Tongue (tissue), 3 donors: ENCODE measurements at places on chromosomes 1 and 21. TPM values are rescaled to one million over a fixed set of nuclear protein-coding genes. Genes with fewer than 3 reads are reported as not detected.

The SERPINC1 gene
- total RNA-seq, result not detected

The TFAP2E gene
- total RNA-seq, result not detected

The AGMAT gene
- total RNA-seq, result 2.2 TPM

The CAMK1G gene
- not detected for total RNA-seq

The UBL4B gene
- not detected for total RNA-seq

The ZBTB8B gene
- under 0.01 TPM for total RNA-seq

The CDA gene
- not detected for total RNA-seq

The TNNI3K gene
- 2.7 TPM for total RNA-seq

The PRDM16 gene
- total RNA-seq, result 1.6 TPM

The KRTAP19-1 gene
- total RNA-seq, result not detected

DNA sequence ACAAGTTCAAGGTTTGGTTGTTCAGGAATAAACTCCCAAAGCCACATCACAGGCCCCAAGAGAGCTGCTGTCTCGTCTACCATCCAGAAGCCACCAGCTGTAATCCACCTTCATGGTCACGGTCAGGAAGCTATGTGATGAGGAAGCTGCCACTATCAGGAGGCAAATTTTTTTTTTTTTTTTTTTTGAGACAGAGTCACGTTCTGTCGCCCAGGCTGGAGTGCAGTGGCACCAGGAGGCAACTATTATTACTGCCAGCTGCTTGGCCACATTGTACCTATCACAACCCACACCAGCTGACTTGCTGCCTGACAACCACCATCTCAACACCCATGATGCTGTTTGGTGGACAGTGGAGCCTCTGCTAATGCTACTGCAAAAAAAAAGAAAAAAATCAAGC is 124.1 kb downstream of the OMA1 start:
- DNase-seq, result no peak

- DNase-seq, result no peak
These were observed 2.0 kb downstream of the FCER1G start for GRCh38 chr1:161216945-161217712.

DNA sequence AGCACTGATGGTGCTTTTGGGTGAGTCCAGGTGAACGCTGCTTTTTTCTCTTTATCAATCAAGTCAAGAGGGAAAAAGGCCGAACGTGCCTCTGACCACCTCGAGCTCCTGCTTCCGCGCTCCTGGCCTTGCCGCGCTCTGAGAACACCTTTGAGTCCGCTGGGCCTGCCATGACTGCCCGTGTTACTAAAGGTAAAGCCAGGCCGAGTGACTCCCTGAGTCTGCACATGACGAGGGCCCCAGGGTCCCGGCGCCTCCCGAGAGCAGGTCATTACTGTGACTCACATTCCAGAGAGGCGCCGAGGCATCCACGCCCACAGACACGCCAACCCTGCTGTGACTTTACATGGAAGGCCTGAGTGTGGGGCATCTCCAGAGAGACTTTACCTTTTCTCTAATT is 11.1 kb downstream of the POFUT2 start:
- no peak for DNase-seq

DNA sequence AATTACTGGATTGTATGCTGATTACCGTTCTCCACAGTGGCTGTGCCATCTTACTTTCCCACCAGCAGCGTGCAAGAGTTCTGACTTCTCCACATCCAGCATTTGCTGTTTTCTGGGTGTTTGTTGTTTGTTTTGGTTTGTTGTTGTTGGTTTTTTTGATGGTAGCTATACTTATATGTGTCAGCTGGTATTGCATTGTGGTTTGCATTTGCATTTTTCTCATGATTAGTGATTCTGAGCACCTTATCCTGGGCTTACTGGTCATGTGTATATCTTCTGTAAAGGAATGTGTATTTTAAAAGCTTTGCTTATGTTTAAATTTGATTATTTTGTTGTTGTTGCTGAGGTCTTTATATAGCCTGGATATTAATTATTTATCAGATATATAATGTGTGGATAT is 66.9 kb upstream of the MAP1LC3C start:
- no peak for DNase-seq

DNA sequence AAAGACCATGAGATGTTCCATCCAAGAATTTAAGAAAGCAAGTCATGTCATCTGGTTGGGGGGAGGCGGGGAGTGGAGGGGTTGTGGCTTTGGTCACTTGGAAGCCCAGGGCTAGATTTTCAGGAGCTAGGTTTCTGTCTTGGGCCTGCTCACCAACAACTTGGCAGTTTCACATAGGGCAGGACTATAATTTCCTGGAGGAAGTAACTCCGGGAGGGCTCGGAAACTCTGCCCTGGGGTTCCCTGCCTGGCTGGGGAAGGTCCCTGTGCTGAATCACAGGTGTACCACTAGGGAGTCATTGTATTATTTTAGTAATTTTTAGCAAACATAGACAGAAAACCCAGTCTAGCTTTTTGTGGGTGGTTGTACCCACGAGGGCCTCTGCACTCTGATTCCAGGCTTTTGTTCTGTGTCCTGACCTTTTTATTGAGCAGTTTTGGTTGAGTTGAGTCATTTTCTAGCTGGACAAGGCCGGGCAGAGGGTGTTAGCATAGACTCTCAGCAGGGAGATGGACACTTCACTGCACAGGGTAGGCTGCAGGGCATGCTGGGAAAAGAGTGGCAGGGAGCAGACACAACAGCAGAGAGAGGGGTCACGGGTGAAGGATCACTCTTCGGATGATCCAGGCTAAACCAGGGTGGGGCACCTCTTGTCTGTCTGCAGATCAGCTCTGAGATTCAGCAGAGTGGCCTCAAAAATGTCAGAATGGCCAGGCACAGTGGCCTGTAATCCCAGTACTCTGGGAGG is 144.7 kb downstream of the GRIK3 start:
- no peak for DNase-seq

DNA sequence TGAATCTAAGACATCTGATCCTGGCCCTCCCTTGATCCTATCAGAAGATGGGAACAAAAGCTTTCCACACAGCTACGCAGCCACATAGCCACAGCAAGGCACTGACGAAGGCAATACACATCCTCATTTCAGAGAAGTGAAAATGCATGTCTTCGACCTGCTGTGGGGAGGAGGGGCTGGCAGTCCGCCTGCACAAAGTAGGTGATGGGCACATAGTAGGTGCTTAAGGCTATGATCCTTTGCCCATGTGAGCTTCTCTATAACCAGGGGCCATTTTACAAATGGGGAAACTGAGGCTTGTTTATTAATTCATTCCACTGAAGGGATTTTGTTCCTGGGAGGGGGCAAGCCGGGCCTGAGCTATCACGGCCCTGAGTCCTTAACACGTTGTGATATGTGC is 94.2 kb downstream of the PAX7 start:
- DNase-seq, result no peak

GRCh38 chr1:8017495-8018197 is 8.5 kb downstream of the ERRFI1 start:
- no peak for DNase-seq

- no peak for DNase-seq
These were observed 25.9 kb upstream of the DDOST start for GRCh38 chr1:20686883-20687725.

- DNase-seq, result no peak
These were observed 1156.5 kb downstream of the NCAM2 start for GRCh38 chr21:22154579-22155274.

- no peak for DNase-seq
These were observed 33.6 kb downstream of the PRDM16 start for GRCh38 chr1:3102641-3103040.

GRCh38 chr1:46820076-46820475 is 21.2 kb downstream of the CYP4B1 start:
- no peak for DNase-seq

GRCh38 chr1:64550946-64551605 is 81.1 kb downstream of the CACHD1 start:
- DNase-seq, result no peak

- DNase-seq, result peak; percentile 85
These were observed 6.6 kb downstream of the NID1 start for GRCh38 chr1:236058141-236058934.

- no peak for DNase-seq
These were observed 47.1 kb downstream of the CLSTN1 start for GRCh38 chr1:9776685-9777084.

DNA sequence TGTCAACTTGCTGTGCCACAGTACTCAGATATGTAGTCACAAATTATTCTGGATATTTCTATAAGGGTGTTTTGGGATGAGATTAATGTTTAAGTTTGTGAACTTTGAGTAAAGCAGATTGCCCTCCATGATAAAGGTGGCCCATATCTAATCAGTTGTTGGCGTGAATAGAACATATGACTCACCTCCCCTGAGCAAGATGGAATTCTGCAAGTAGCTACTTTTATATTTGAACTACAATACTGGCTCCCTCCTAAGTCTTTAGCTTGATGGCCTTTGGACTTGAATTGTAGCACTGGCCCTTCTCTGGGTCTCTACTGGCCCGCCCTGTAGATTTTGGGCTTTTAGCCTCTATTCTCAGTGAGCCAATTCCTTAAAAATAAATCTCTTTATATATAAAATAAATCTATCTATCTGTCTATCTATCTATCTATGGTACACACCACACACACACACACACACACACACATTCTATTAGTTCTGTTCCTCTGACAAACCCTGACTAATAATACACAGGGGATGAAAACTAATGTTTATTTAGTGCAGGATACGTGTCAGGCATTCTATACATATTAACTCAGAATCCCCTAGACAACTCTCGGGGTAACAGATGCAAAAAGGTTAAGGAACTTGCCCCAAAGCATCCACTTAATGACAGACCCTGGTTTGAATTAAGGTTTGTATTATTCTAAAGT is 37.9 kb upstream of the PDC start:
- DNase-seq, result no peak

DNA sequence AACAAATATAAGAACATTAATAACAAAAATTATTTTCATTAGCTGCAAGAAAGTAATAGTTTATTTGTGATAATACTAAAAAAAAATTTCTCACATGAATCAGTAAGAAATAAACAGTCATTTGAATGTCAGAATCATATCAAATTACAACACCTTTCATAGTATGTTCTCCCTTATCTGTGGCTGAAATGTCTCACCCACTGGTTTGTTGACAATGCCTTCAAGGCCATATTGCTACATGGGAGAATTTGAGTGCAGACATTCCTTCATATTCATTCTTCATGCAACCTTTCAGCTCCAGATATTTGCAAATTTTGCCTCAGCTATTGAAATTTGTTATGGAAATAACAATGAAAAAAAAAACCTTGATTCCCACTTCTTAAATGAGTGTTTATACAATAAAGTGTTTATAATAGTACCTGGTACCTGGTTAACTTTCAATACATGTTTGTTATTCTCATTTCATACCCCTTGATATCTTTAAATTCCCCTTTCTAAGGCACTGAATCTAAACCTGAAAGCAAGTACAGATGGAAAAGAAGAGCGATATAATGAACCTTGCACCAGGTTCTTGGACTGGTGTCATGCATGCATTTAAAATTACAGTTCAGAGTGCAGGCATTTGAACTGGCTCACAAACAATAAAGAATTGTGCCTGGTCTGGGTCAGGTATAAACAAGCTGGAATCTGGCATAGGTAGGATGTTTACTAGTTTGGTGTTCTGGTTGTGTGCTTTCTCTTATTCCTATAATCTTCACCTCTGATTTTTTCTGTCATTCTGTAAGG is 242.2 kb upstream of the ADGRL2 start:
- no peak for DNase-seq

DNA sequence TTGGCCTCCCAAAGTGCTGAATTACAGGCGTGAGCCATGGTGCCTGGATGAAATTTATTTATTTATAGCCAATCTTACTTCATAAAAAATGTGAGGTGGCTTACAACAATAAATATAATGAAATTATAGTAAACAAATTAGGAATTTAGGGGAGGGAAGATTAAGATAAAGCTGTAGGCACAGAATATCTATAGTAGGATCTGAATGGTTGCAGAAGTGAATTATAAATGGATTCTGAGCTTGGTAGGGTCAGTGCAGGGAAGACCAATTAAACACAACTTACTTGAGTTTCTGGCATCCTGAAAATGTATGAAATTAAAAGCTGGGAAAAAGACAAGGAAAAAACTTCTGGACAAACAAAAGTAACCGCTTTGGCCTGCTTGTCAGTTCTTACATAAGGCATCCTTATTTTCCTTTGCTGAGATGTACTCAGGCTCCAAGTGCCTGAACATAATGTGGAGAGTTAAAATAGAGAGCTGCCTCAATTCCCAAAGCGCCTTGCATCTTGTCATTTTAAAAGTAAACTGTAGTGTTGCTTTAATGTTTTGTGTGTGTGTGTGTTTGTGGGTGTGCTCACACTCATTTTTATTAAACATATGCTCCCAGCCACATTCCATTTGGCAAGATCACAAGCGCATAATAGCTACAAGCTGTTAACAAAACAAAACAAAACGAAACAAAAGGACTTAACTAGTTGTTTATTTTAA is 247.3 kb downstream of the S1PR1 start:
- DNase-seq, result peak; percentile 56

DNA sequence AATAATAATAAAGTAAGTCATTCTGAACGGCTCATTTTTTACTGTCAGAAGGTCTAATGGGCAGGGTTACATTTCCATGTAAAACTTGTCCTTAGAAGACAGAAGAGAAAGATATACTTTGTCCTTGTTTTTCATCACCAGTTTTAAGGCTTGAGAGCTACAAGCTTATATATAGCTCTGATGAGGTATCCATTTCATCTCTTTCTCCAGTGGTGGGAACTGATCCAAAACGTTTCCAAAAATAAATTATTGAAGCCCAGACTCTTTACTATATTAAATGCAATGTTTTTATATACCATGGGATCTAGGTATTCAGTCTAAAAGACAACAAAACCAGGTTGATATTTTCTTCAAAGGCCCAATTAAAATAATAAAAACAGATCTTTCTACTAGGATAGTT is 8.7 kb downstream of the B3GALNT2 start:
- peak; percentile 64 for DNase-seq

DNA sequence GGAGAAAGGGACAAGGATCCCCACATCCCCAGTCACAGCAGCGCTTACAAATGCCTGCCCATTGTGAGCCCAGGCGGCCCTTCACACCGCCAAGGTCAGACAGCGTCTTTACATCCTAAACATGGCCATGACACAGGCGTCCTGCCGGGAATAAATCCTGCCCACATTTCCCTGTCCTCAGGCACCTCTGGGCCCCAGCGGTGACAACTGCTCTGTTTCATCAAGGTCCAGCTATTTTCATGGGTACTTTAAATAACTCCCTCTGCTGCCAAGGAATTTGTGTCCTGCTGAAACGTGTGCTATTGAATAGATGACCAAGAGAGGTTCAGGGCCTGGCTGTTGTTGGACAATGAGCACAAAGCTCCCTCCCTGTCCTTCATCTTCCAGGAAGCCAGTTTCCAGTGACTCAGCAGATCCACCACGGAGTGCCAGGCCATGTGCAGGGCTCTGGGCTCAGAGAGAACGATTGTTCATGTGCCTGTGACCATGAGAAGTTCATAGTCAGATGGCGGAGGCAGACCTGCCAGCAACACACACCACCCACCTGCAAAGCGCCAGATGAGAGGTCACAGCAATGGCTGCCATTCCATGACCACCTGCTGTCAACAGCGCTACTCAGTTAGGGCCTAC is 195.8 kb downstream of the MATN1 start:
- peak; percentile 39 for DNase-seq

DNA sequence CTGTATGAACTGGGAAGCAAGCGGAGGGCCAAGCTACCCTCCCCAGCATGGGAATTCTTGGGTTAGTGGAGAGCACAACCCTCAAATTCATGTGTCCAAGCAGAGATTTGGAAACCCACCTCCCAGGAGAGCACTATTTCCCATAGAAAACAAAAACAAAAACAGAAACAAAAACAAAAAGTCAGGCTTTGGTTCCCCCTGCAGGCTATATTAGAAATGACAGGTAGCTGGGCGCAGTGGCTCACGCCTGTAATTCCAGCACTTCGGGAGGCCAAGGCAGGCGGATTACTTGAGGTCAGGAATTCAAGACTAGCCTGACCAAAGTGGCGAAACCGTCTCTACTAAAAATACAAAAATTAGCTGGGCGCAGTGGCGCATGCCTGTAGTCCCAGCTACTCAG is 10.8 kb downstream of the MINDY1 start:
- DNase-seq, result peak; percentile 54
